ENCODE measurements at places on chromosomes 12 and 14.
A peak's percentile ranks its signal among the peaks of the same experiment; 100 is the strongest.

DNA sequence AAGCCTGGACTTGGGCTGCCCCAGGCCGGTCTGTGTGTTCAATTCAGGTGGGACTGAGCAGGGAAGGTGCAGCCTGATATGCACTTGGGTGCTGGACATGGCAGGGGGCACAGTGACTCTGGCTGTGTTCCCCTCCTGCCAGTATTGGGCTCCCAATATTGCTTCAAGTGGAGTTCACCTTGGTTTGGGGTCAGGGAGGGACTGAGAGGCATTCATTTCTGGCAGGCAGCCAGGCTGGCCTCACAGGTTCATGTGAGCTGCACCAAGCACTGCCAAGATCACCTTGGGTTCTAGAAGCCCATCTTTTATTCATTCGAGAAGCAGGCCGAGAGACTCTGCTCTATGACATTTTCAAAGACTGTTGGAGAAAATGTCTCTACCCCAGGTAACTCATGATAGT lies 245.0 kb downstream of the CHST11 start:
- DNase-seq, result no peak

GRCh38 chr12:127928615-127929571 lies 338.1 kb upstream of the TMEM132C start:
- DNase-seq, result no peak

- DNase-seq, result no peak
These were observed 19.4 kb downstream of the NCKAP5L start for GRCh38 chr12:49808686-49809380.

DNA sequence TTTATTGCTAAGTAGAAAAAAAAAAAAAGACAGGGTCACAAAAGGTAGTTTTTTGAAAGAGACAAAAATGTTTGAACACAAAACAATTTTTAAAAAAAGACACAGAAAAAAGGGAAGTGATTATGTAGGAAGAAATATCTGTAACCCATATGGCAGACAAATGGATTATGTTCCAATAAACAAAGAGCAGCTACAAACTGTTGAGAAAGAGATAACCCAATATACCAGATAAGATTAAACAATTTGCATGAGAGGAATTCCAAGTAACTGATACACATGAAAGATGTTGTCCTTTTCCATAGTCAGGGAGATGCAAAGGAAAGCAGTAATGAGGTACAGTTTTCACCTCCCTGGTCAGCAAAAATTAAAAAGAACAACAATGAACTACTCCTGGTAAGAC lies 44.9 kb downstream of the PTPRR start:
- no peak for DNase-seq

GRCh38 chr14:74195623-74196022 lies 43.6 kb upstream of the VSX2 start:
- no peak for DNase-seq

- no peak for DNase-seq
These were observed 37.2 kb downstream of the CFAP251 start for GRCh38 chr12:121955258-121956237.

GRCh38 chr12:27179400-27180214 lies 64.5 kb upstream of the STK38L start:
- no peak for DNase-seq

- DNase-seq, result no peak
These were observed 1638.7 kb upstream of the SEL1L start for GRCh38 chr14:83172363-83172762.

DNA sequence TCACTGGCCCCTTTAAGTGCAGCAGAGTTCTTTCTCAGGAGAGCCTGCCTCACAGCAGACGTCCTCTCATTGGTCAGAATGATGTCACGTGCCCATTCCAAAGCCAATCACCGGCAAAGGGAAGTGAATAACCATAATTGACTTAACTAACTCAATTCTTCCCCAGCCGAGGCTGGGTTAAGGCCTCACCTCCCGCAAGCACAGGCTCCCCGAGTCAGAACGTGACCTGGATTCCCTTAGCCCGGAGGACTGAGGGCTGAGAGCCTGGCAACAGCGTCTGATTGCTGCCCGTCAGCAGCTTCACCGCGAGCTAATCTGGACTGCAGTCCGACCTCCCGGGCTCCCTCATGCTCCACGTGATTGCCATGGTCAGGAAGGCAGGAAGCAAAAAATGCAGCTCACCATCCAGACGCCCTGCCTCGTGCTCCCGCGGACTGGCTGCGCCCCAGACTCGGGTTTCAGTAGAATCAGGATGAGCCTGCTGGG lies 92.1 kb upstream of the FZD10 start:
- DNase-seq, result no peak

DNA sequence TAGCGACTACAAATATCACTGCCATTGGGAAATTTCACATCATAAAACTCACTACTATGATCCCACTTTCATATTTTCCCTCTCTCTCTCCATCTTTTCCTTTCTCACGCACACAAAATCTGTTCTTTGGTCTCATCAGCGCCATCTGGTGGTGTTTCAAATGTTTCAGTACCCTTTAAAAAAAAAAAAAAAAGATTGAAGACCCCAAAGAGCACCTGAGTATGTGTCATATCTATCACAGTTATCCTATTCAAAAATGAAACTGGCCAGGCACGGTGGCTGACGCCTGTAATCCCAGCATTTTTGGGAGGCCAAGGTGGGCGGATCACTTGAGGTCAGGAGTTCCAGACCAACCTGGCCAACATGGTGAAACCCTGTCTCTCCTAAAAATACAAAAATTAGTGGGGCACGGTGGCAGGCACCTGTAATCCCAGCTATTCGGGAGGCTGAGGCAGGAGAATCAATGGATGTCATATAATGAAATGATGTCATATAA lies 72.4 kb downstream of the TTC9 start:
- DNase-seq, result peak; percentile 27

DNA sequence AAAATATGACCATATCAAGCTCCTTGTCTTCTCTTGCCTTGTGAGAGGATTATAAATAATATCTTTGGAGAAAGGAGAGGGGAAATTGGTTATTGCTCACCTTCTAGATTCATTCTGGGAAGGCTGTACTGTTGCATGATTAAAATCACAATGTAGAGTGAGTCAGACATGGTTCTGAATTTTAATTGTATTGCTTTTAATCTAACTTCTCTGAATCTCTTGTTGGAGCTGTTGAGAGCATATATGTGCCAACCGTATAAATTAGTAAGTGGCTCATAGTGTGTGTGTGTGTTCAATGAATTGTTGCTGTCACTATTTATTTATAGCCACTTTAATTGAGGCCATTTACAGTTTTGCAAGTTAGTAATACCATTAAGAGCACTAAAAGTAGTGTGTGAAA lies 56.1 kb downstream of the KCNJ8 start:
- DNase-seq, result no peak

DNA sequence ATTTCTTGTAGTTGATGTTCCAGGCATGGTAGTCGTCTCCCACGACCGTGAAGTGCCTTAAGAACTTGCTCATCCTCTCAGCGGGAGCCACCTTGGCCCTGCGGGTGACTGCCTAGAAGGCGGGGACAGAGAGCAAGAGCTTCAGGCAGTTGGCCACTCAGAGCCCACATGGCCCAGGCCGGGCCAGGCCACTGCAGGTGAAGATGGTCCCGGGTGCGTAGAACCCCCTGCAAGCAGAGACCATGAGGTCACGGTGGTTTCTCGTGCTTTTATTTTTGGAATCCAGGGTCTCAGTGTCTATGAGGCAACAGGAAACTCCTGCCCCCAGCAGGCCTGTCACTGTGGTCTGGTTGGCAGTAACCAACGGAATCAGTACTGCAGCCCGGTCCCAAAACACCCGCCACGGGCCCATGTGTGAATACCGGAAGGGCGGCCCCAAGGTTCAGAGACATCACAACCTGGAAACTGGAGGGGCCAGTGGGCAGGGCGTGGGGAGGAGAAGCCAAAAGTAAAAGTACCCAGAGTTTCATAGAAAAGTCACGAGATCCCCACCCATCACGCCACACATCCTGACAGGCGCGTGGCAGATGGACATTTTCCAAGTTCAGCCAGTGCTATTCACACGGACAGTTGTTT lies 27.5 kb downstream of the HVCN1 start:
- DNase-seq, result peak; percentile 62

- no peak for DNase-seq
These were observed 3.2 kb downstream of the MLXIP start for GRCh38 chr12:122081697-122082221.

DNA sequence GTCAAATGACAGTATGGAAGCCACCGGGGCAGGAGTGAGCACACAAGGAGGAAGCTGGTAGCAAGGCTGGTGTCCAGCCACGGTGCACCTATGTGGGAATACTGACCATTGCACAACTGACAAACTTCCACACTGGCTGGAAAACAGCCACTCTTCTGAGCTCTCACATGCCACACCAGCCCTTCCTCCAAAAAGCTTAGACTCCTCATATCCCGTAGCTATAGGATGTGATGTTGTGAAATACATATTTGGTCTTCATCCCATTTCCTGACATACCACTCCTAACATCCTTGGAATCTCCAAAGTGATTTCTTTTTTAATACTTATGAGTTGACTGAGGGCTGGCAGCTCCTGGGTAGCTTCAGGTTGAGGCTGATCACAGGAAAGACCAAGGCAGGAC lies 103.6 kb downstream of the NTF3 start:
- DNase-seq, result no peak

- DNase-seq, result no peak
These were observed 266.4 kb upstream of the CAND1 start for GRCh38 chr12:67002720-67003119.

- no peak for DNase-seq
These were observed 24.3 kb downstream of the NCKAP5L start for GRCh38 chr12:49803693-49804450.

GRCh38 chr12:12349711-12350665 lies at the start of gene MANSC1:
MANSC1 (minus strand) TSS chr12:12350242; CDS start chr12:12343314, 6,928 bp downstream.
- DNase-seq, result no peak

GRCh38 chr12:71125949-71126348 lies 31.9 kb downstream of the TSPAN8 start:
- no peak for DNase-seq

DNA sequence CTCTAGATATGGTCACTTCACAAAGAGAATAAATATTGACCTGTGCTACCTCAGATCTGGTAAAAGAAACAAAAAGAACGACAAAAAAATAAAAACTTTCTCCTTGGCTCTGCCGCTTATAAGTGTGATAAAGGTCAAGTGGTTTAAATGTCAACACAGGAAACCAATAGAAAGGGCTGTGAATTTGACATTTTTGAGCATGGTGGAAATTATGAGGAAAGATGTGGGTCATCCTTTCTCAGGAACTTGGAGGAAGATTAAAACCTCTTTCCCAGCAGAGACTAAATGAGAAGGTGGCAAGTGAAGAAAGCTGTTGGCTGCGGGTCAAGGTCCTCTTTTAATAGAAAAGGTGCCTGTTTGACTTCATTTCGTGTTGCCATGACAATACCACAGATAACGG lies 28.2 kb downstream of the TESPA1 start:
- DNase-seq, result no peak

DNA sequence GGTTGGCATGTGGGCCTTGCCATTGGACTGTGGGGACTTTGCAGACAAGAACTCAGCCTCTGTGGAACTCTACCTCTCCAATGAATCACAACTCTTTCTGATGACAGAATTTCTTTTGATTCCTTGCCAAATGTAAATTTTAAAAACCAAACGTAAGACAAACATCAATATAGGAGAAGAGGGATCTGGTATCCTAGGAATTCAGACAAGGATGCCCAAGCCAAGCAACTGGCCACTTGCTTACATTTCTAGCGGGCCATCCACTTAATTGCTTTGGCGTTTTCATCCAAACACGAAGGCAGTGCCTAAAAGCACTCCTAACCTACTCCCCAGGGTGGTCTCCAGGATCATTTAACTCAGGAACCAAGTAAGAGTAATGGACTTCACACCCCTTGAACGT lies 23.4 kb upstream of the RAB35 start:
- no peak for DNase-seq

- no peak for DNase-seq
These were observed 35.7 kb upstream of the ACTN1 start for GRCh38 chr14:69014829-69015259.

- DNase-seq, result no peak
These were observed 37.5 kb downstream of the PRORP start for GRCh38 chr14:35159742-35160409.

GRCh38 chr14:86310148-86310547 lies 780.2 kb downstream of the FLRT2 start:
- no peak for DNase-seq

- DNase-seq, result no peak
These were observed 94.4 kb downstream of the PRIMA1 start for GRCh38 chr14:93693914-93694313.

DNA sequence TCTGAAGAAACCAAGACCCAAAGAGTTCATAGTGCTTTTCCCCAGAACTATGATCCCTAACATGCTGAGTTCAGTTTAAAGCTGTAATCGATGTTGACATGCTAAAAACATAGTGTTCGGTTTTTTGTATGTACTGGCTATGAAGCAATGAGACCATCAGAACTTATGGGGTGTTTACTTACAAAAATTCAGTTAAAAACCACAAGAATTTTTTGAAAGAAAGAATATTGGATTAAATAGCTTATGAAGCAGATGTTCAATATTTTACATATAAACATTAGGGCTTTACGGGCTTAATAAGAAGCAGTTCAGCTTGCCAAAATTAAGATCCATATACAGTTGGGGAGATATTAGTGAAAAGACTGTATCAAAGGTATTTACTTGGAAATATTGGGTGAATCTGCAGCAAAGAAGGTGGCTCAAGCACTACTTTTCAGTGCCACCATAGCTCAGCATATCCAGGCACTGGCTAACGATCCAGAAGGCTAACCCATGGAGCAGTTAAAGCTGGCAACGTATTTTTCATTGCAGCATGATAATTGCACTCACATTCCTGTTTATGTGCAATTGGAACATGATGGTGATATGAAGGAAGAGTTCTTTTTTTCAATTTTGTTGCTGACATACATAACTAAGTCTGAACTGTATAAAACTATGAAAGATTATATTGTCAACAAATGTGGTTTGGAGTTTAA lies 125.9 kb downstream of the EFCAB11 start:
- no peak for DNase-seq

DNA sequence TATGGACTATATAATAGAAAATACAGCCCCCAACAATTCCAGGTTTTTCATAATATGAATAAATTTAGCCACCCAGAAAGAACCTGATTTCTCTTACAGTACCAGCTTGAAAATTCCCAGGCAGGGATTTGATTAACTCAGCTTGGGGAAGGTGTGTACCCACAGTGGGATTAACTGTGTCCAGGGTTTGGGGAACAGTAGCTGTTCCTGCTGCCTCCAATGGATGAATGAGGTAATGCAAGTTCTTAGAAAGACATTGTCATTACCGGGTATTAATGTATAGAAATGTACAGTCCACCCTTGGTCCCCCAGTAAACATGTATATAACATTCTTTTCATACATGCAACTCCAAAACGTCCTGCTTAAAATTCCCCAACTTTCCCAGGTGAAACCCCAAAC lies 115.6 kb downstream of the LRIG3 start:
- DNase-seq, result no peak

Data from activated CD8-positive, alpha-beta memory T cell treated with anti-CD3 and anti-CD28 coated beads for 48 hours (primary cell).